ENCODE measurements at places on chromosomes 2 and 18. TPM values are rescaled to one million over a fixed set of nuclear protein-coding genes. Genes with fewer than 3 reads are reported as not detected.

GRCh38 chr2:109295070-109295780, 166.2 kb downstream of the SH3RF3 start:
- DNase-seq = no peak

DNA sequence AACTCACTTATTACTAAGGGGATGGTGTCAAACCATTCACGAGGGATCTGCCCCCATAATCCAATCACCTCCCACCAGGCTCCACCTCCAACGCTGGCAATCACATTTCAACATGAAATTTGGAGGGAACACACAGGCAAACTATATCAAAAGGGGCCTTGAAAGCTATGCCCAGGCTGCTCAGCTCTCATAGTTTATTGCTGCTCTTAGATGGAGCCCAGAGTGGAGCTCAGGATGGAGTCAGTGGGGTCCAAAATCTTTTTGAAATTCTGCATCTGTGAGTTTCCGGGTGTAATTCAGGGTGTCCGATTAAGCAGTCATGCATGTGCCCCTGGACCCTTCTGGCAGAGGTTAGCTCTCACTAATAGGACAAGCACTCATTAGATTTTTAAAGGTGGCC, 24.3 kb downstream of the RHOB start:
- DNase-seq = no peak

GRCh38 chr2:98455494-98455976, 10.9 kb downstream of the INPP4A start:
- DNase-seq = no peak

- DNase-seq = no peak
These were observed 47.3 kb downstream of the TCF7L1 start for GRCh38 chr2:85180322-85181133.

DNA sequence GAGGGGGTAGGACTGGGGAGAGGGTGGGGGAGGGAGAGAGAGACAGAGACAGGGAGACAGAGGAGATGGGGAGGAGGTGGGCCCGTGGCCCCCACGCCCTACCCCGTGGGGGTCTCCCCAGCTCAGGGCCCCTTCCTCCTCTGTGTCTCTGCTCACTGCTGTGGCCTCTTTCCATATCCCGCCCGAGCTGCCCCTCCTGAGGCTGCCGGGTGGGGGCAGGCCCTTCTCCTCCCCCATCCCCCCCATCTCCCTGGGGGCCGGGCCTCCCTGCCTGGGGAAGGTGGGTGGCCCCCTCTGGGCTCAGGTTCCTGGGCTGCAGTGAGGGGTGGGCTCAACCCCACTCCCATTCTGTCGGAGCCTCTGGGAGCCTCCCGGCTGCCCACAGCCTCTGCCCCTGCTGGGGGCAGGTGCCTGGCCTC, 332 bp upstream of the PDCD1 start:
- no peak for DNase-seq

DNA sequence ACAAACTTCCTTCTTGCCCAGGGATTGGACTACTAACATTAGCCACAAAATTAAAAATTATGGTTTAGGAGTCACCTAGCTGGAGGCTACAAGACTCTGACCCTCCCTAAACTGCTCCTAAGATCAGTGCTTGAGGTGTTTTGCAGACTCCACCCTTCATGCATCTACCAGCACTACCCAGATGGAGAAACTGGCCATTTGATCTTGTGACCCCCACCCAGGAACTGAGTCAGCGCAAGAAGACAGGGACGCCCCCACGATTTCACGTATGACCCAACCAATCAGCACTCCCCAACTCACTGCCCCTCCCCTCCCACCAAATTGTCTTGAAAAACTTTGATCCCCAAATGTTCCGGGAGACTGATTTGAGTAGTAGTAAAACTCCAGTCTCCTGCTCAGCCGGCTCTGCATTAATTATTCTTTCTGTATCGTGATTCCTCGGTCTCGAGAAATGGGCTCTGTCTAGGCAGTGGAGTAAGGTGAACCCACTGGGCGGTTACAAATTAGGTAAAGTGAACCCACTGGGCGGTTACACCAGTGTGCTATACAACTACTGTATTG, 40.1 kb upstream of the CCDC88A start:
- DNase-seq = no peak

GRCh38 chr2:128406736-128407554, 88.3 kb upstream of the HS6ST1 start:
- no peak for DNase-seq

DNA sequence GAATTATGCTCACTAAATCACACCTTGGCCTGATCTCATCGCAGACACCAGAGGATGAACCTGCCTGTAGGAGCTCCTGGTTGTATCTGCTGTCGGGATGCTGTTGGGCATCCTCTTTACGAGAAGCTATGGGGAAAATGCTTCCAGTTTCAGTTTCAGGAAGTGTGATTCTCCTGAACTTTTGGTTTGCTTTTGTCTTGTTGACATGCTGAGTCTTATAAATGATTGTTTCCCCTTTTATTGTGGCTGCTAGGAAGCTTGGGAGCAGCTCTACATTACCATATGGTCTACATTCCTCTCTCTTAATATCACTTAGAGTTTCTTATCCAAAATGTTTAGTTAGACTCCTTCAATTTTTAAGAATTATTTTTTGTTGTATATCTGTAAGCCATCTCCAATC, 227.5 kb downstream of the MTX2 start:
- DNase-seq = no peak

DNA sequence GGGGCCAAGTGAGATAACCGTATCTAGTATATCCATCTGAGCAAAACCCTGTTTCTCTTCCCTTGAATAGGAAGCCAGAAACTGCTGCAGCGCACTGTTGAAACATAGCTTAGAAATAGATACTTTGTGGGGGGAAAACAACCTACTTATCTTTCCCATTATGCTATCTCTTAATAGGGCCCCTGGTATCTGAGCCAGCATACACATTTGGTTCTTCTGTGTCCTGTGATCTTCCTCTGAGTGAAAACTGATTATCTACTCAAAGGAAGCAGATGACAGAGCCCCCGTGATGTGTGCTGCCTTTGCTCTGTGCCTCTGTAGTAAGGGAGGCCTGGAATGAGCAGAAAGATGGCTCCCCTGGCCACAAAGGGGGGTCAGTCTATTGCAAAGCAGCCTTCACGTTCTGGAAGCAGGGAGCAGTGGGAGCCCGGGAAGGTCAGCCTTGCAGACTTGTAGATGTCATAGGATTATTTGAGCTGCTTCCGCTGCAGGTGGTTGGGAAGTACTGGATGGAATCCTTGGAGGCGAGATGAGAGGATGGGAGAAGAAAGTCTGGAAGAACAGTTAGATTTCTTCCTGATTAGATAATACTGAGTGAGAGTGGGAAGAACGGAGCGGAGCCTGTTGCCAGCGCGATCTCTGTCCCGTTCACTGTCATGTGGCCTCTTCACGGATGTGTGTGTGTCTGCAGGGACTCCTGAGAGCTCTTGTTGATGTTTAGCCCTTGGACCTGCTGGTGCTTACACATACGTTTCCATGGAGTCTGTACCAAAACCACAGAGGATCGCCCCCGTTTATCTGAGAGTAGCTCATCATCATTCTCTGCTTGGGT, 150.1 kb downstream of the AGAP1 start:
- DNase-seq = no peak

DNA sequence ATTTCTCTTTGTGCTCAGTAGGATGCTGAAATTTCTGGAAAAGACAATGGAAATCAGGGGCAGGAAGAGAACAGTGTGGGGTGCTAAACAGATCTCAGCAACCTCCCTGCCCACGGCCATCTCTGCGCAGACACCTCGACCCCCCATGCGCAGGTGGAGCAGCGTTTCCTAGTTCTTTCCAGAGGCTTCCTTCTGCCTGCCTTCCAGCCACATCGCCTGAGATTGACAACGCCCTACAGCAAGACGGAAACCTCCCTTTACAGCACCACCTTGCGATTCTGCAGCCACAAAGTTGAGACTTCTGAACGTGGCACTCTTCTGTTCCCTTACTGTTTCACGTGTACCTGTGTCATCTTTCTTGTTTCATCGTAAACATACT, 31.4 kb upstream of the CASP8 start:
- no peak for DNase-seq

ELOA2 gene
- total RNA-seq = not detected

PAIP2B gene
- 2.5 TPM for total RNA-seq

Data from Daoy (cell line).